Stimulated activated CD8-positive, alpha-beta memory T cell treated with anti-CD3 and anti-CD28 coated beads, Interleukin-4, amount 100 ng/mL, for 4 hours (primary cell): ENCODE measurements at places on chromosomes 4 and X.

DNA sequence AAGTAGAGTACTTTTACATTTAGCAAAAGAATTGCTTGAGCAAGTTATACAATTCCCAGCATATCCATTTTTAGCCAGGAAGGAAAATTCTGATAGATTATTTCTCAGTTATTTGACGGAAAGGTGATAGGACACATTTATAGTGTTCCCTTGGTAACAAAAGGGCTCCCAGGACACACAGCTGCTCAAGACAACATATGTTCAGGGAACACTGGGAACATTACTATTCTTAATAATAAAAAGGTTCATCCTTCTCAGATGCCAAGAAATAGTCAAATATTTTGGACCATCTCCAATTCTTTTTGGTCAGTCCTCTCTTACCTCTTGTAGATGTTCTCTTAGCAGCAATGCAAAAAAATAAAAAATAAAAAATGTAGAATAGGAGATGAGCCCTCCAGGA lies 66.8 kb upstream of the SMAD1 start:
- no peak for DNase-seq

DNA sequence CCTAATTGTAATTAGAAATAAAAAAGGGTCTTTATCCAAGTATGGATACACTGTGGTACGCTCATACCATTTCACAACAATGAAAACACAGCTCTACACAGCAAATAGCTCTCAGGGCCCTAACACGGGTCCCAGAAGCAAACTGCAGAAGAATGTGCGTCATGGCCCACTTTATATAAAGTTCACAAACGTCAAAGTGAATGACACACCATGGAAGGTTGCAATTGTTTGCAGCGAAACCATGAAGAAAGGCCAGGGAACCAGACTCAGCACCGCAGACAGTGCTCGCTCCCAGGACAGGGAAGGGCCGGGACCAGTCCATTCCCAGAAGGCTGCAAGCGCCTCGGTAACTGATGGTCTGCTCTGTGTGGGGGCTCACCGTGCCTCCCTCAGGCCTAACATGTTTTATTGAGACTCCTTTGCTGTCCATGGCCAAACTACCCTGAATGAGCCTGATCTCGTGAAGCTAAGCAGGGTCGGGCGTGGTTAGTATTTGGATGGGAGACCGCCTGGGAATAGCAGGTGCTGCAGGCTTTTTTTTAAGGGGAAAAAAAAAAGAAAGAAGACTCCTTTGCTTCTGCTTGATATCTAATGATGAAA lies 47.8 kb downstream of the ACOX3 start:
- DNase-seq, result no peak

DNA sequence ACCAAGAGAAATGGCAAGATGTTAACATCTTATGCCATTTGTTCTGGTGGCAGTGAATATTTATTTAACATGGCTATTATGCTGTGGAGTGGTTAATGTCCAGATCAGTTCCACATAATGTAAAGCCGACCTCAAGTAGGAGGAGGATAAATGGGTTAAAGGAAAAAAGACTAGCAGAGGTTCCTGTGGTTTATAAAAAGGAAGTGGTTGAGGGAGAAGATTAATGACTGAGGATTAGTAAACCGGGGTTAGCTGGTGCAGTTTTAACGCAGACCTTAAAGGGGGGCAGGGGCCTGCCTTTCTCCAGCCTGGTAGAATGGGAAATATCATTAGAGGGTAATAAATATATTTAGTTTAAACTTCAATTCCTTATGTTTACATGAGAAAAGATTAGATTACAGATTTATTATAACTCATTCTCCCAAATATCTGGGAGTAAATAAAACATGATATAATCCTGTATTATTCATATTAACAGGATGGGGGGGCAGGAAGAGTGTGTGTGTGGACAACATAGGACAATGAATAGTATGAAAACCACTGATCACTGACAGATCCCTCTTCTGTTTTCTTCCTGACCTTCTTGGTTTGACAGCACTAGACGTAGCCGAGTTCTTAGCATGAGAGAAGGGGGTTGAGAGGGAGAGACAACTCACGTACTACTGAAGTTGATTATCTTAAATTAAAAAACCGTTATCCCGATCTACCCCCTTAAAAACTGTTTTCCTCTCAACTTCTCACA lies 124.1 kb upstream of the LIMCH1 start:
- no peak for DNase-seq

DNA sequence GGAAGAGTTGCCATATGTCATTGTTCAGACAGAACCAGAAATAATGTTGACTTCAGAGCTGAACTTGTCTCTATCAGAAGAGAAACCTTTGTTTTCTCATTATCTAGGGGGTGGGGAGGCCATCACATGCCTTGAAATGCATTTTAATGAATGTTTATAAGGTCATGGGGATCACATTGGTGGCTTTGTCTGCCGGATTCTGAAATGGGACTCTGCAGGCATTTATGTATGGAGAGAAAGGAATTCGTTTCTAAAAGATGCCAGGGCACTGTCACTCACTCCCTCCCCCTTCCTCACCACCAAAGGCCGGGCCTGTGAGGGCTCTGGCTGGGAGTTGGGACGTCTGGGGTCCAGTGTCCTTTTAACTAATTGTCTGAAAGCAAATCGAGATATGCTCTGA lies 102.2 kb downstream of the MAMLD1 start:
- DNase-seq, result no peak

DNA sequence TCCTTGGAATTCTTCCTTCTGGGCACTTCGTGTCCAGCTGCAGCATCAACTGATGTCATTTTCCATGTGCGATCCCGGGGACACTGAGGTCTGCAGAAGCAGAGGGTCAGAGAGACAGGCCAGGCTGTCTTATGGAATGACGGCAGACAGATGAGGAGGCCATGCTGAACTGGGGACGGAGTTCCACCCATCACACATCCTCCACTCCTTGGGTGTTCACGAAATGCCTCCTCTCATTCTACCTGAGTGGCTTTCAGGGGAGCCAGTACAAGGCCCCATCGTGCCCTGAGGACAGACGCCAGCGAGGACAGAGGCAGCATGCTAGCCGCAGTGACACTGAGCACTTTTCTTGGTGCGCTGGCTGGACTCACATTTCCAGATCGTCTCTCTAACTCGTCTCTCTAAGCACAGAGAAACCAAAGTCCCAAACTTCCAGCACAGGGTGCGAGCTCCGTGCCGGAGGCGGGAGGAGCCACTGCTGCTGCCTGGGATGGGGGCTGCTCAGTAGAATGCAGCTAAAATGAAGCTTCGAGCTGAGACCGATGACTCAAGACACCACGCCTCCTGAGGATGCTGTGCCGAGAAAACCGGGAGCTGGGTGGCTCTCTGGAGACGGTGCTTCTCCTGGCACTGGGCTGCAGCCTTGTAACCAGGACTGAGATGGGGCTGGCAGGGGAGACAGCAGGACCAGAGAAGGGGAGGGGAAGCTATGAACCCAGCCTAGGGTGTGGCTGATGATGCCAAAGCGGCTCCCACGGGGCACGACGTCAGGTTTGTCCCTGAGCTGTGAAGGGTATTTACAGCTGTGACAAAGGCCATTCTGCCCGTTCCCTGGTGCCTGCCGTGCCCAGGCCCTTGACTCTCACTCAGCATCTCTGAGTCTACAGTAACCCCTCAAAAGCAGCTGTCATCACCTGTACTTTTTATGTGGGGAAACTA lies 8.2 kb downstream of the ABLIM2 start:
- no peak for DNase-seq

GRCh38 chr4:116860891-116861290 lies 224.5 kb downstream of the TRAM1L1 start:
- no peak for DNase-seq

DNA sequence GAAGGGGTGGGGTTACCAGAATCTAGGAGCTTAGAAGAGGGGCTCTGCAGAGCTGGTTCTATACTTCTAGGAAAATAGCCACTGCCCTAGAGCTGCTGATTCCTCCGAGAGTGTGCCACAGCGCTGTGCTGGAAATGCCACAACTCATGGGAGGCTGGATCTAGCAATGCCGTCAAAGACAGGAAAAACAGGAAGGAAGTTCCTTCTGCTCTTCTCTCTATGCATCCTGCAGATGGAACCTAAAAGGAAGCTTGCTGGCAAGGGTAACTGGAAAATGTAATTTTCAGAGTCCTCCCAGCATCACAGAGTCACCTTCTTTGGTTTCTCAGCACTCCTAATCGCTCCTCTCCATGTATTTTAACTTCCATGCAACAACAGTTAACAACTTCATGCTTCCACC lies 121.2 kb upstream of the TLL1 start:
- no peak for DNase-seq

DNA sequence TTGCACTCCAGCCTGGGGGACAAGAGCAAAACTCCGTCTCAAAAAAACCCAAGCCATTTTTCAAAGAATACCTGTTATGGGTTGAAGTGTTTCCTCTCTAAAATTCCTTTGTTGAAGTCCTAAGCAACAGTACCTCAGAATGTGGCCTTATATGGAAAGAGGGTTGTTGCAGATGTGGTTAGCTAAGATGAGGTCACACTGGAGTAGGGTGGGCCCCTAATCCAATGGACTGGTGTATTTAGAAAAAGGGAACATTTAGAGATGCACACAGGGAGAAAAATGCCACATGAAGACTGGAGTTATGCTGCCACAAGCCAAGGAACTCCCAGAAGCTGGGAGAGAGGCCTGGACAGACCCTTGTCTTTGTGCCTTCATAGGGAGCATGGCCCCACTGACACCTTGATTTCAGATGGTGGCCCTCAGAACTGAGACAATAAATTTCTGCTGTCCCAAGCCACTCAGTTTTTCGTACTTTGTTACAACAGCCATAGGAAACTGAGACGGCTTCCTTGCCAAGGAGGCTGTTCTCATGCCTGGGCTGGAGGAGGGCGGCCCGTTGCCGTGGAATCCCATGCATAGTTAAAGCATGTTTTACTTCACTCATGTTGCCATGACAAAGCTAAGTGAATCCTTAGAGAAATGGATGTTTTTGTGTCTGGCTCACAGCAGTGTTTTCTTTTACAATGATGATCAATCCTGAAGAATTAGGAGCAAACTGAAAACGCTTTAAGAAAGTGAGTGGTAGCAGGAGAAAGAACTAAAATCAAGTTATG lies 16.5 kb downstream of the TRAPPC2 start:
- DNase-seq, result no peak

DNA sequence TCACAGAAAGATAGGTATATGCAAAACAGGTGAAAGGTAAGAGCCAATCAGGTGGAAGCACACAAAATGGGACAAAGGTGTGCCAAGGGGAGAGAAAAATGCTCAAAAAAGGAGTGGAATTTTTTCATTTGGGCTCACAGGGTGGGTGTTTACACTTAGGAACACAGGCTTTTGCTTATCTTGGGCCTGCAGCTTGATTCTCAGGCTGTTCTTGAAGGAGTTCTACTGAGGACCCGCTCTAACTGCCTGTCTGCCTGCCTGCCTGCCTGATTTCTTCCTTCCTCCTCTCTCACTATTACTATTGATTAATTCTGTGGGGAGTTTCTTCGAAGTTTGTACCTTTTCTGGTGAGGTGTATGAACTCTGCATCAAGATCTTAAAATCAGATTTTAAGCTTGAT lies 120.3 kb upstream of the CTSO start:
- DNase-seq, result no peak

DNA sequence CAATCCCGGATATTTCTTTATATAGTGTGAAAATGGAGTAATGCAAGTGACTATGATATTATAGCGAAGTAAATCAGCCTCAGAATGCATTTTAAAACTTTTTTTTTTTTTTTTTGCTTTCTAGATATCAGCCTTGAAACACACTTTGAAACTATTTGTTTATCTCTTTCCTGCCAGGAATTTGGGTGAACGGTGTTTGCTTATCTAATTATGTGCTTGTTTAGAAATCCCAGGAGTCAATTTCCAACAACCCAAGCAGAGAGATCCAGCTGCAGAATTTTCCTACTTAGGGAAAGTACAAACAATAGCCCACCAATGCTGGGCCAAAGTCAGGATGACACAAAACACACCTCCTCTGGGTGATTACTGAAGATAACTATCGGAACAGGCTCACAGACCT lies 958.8 kb downstream of the PCDH18 start:
- no peak for DNase-seq

GRCh38 chrX:38095971-38096529 lies 89.7 kb downstream of the SYTL5 start:
- DNase-seq, result no peak

DNA sequence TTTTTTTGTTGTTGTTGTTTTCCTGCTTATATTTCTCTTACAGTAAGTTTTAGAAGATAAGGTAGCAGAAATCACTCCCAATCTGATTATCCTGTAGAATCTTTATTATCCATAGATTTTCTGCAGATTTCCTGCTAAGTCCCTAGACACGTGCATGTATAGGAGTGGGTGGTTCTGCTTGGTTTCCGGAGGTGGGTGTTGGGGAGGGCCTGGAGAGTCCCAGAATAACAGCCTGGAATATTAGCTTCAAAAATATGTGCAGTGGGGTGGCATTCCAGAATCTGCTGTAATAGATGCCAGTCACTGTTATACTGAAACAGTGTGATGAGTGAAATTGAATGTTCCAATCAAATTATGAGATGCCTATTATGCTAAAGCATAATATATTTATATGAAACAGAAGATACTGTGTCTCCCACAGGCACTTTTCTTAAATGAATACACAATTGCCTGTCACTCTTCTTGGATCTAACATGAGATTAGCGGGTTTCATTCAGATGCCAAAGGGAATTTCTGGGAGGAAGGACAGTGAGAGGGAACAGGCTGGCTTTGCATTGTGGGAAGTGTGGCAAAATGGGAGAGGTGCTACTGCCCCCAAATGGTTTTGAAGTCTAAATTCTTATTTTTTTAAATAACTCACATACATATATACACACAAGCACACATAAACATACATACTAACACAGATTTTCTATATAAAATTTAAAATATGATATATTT lies 37.6 kb downstream of the C4orf50 start:
- no peak for DNase-seq

DNA sequence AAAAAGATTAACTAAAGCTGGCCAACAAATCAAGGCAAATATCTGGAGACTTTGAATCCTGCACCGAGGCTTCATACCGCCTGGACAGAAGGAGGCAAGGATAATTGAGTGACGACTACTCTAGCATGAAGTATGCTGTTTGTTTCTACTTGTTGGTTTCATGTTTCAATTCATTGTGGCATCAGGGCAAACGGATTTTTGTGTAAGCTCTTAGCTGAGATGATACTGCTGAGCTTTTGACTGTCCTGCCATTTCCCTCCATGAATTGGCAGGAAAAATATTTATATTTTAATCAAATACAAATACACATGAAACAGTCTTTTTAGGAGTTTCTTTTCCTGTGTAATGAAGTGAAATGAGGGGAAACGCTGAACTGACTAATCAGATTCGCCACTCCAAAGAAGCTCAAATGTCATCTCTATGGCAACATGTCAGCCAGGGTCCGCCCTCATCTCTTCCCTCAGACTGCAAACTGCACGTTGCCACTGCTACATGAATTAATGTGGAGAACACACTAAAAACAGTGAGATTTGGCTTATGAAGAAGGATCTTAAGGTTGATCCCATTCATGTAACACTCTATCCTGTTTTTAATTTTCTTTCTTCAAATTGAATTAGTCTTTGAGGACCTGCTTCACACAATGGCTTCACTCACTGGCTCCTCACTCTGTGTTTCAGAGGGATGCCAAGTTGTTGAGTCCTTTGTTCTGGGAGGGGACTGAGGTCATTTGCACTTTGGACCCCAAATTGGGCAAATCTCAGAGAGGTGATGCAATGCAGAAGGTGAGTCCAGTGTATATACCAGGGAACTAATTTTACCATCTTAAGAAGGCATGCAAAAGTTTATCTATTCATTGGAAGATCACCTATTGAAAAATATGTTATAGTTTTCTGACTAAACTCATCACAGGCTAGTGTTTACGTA lies 149.6 kb upstream of the MID1 start:
- no peak for DNase-seq

GRCh38 chr4:57243076-57243475 lies 132.9 kb upstream of the IGFBP7 start:
- DNase-seq, result no peak
